ENCODE measurements at places on chromosomes 5 and 9. TPM values are rescaled to one million over a fixed set of nuclear protein-coding genes. Genes with fewer than 3 reads are reported as not detected.

DNA sequence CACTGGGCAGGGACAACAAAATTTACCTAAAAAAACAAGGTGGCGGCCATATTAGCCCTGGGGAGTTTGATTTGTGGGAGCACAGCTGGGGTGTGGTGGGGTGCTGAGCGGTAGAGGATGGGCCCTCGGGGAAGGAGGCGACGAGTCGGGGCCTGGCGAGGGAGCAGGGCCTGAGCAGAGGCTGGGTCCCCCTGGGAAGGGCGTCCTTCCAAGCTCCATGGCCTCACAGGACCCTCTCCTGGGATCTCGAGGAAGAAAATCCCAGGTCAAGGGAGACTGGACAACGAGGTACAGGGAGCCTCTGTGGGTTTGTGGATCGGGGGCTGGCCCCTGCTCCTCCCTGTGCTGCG, 165.5 kb downstream of the CACNA1B start:
- DNase-seq, result no peak

DNA sequence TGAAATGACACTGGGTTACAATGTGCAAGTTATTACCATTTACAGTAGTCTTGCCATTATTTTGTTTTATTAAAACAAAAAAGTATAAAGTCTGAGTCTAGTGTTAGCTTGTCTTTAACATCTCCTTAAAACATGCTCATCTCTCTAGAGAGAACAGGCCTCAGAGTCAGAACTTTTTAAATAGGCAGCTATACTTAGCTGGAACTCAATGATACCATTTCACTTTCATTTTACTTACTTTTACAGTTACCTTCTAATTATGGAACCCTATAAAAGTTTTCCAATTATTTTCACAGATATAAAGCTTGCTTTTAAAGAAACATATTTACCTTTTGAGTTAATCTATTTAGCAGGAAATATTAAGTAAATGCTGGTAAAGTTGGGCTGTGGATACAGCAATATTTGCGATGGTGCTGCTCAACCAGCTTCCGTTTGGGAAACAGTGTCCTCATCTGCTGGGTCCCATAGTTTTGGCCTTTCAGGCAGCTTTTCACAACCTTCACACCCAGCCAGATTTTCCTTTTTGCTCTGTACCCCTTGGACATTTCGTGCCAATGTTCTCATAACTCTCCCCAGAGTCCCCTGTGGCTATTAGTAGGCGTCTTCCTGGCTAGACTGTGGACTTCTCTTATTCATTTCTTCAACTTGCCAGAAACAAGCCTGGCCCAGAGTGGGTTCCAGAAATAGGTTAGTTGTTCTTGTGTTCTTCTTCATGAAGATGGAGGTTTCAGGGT, 36.3 kb upstream of the UBTD2 start:
- no peak for DNase-seq

- no peak for DNase-seq
Measured at GRCh38 chr5:37112383-37112991, 136.7 kb downstream of the CPLANE1 start.

DNA sequence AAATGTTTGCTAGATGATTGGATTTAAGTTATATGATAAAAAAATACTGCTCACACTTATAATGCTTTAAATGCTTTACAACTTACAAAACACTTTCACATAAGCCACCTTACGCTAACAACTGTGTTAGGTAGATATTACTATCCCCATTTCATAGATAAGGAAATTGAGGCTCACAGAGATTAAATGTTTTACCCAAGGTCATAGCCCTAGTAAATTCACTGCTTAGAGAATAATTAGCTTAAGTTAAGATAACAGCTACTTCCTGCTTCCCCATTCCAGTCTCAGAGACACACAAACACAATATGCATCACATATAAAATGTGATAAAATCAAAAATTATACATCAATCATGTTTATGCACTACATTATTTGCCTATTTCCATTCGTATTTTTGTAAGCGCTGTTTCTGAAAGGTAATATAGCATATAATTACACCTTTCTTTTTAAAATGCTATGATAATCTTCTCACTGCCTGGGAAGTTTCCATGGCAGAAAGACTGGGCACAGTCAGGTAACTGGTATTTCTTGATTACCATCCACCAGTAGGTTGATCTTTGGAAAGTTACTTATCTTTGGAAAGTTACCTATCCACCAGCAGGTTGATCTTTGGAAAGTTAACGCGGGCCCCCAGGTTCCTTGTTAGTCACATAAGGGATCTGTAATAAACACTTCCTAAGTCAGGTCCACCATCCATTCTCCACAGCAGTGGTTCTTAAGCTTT, 101.1 kb downstream of the NFIB start:
- DNase-seq, result peak; percentile 66

- DNase-seq, result peak; percentile 55
Measured at GRCh38 chr5:140351609-140352334, 5.4 kb upstream of the HBEGF start.

- no peak for DNase-seq
Measured at GRCh38 chr5:133706506-133707430, 94.4 kb upstream of the FSTL4 start.

GRCh38 chr5:39079147-39079546, 4.9 kb upstream of the RICTOR start:
- DNase-seq, result no peak

- no peak for DNase-seq
Measured at GRCh38 chr9:126947529-126947928, 32.9 kb downstream of the RALGPS1 start.

DNA sequence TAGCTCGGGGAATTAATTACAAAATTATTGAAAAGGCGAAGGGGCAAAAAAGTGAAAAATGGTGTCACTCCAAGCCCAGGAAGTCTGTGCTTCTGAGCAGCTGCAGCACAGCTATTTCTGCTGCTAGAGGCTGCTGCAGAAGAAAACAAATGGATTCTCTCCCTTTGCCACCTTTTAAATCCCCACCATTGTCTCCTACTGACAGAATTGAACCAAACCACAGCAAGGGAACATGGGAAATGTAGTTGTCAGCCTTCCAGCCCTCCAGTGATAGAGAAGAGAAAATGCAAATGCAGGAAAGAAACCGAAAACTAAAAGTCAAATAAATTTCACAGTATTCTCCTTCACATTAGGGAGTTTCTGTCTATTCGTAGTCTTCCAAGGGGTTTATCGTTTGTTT, 33.4 kb upstream of the CDC42SE2 start:
- DNase-seq, result no peak

DNA sequence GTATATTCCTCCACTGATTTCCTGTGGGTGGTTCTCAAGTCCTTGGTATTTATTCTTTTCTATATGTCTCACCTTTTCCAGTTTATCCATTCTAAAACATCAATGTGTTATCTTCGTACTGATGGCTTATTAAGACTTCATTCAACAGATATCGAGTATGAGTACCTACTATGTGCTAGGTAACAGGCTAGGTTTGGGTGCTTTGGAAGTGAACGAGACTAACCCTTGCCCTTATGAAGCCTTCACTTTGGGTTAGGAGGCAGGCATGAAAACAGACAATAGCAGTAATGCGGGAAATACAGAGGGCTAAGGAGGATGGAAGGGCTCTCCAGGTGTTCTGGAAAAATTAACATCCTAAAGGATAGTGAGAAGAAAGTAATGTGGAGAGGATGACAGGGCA, 53.4 kb downstream of the AQP7 start:
- DNase-seq, result no peak

DNA sequence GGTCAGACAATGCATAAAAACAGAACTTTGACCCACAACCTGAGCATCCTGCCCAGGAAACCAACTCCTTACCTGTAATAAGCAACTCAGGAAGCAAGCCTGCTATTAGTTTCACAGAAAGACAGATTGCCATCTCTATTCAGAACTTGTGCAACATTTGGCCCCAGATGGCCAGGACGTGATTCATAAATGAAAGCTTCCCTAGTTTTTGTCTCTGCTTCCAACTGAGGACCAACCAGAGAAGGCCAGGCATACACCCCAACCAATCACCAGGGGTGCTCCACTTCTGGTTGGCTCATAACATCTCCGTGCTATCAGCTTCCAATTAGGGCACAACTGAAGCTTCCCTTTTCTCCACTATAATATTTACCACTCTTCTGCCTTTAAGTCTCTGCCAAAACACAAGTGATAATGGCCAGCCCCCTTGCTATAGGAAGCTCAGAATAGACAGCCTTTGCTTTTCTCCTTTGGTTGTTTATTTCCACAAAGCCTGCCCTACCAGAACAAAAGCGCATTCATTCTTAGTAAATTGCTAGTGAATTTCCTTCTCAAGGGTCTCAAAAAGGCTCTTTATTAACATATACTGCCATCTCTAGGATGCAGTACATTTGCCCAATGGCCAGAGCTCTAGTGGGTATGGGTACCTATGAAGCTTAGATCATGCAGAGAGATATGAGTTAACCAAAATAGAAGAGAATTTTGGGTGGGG, 289.7 kb upstream of the DAP start:
- DNase-seq, result no peak

- DNase-seq, result no peak
Measured at GRCh38 chr9:18489861-18490260, 15.9 kb downstream of the ADAMTSL1 start.

- DNase-seq, result no peak
Measured at GRCh38 chr9:88898039-88898720, 93.1 kb upstream of the S1PR3 start.

DNA sequence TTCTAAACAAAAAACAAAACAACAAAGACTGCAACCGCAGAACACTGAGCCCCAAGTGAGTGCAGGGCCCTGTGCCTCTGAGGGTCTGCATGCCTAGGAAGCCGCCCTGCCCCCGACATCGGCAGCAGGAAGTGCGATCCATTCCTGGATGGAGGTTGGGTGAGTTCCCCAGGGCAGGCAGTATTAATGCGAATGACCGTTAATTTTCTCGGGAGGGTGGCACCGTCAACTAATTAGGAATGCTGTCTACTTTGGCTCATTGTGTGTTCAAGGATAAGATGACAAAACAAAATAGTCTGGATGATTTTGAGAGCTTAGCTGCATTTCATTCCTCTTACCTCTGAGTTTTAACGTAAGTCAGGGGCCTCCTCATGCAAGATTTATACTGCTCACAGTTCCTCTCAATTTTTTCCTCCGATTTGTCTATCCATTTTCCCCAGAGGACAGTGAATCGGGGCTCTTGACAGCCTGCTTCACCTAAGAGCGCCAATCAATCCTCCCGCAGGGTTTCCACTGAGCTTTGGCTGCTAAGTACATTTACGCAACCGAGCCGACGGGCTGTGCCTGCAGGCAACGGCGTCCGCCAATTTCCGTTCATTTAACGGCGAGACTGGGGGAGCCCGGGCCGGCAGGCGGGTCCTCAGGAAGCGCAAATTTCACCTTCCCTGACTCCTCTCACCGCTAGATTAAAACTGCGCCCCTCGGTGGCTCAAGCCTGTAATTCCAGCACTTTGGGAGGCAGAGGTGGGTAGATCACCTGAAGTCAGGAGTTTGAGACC, 2.9 kb upstream of the NXNL2 start:
- DNase-seq, result peak; percentile 35

DNA sequence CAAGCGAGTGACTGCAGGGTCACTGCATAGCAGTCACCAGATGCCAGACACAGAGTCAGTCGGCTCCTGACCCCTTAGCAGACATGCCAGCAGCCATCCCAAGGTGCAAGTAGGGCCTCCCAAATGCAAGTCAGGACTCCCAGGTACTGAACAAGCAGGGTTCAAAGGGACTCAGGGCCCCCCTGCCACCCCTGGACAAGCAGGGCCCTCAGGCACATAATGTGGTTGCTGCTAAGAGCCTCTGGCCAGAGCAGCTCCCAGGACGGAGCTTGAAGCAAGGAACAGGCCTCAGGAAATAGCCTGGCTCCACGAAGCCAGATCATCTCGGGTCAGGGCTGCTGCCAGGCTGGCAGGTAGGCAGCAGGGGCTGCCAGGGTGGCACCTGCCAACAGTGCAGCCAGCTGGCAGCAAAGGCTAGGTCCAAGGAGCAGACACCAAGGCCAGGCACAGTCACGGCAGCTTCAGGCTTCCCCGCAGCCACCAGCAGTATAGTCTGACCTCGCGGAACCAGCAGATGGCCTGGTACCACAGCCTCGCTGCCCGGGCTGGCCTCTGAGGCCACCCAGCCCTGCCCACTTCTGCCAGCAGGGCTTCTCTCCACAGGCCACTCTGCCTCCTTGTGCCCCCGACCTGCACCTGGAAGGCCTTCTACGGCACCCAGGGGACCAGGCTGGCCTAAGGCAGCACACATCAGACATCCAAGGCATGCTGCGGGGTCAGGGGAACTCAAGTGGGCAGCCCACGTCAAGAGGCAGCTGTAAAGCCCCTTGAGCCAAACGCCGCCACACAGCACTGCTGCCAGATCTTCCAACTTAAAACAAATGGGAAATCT, 7.4 kb downstream of the EEIG1 start:
- DNase-seq, result no peak

GRCh38 chr5:61866930-61867329, 439.1 kb upstream of the KIF2A start:
- no peak for DNase-seq

DNA sequence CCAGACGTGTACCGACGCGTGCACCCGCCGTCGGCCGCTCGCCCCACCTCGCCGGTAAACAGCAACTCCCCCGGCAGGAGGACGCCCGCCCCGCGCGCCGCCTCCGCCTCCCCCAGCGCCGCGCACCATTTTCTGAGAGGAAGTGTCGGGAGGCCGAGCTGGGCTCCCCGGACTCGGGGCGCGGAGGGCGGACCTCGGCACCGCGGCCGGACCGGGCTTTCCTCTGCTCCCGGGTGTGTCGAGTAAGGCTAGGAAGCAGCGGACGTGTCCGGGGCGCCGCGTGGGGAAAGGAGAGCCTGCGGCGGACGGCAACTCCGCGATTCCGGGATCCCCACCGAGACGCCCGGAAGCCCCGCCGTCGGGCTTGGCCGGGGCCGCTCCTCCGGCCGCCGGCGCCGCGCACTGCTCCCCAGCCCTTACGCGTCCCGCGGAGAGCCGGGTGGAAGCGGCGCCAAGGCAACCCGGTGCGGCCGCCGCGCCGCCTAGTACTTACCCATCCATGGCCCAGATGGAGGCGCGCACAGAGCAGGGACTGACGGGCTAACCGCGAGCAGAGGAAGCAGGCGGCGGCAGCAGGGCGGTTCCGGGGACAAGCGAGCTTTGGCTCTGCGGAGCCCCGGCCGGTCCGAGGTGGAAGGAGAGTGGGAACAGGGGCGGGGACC, at the start of gene PTBP3:
Gene PTBP3, minus strand, starts transcription at position 643 of the 662 bp plus-strand sequence. CDS start 35,754 bp downstream, outside the sequence.
- DNase-seq, result peak; percentile 90

DNA sequence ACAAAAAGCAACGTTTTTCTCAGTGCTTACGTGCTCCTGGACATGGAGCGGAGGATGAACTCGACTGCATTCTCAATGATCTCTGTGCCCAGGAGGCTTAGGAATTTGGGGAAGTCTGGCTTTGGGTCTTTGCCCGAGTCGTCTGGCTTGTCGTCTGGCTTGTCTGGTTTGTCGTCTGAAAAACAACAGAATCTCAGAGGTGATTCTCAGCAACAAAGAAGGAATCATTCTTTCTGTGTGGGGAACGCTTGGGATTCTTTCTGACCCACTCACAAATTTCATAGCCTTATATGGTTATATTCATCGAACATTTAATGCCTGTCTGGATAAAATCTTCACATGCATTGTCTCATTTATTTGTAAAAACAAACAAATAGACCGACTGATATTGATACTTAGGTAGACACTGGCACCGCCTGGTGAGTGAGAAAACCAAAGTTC, 4.7 kb downstream of the C5orf46 start:
- DNase-seq, result no peak

GRCh38 chr5:146450002-146450401, 2.9 kb downstream of the TCERG1 start:
- no peak for DNase-seq

Gene RETREG1
- polyA plus RNA-seq, result 27.0 TPM

Gene GPR150
- polyA plus RNA-seq, result 0.90 TPM

Gene C5orf46
- polyA plus RNA-seq, result not detected

Gene PCDHB14
- 2.7 TPM for polyA plus RNA-seq

Gene PGGT1B
- polyA plus RNA-seq, result 20.5 TPM

Gene ARHGEF28
- 16.6 TPM for polyA plus RNA-seq

Gene ATP10B
- 35.6 TPM for polyA plus RNA-seq

Gene CACNA1B
- polyA plus RNA-seq, result 1.8 TPM

Gene MAP1B
- 31.0 TPM for polyA plus RNA-seq

Gene FAM78A
- polyA plus RNA-seq, result 2.3 TPM

Gene CD74
- 742 TPM for polyA plus RNA-seq

Gene SLC45A2
- polyA plus RNA-seq, result 0.12 TPM

Gene ARL15
- polyA plus RNA-seq, result 41.5 TPM

Measured in large intestine (tissue), 12 donors.